ENCODE measurements at places on chromosomes 7 and 10.

DNA sequence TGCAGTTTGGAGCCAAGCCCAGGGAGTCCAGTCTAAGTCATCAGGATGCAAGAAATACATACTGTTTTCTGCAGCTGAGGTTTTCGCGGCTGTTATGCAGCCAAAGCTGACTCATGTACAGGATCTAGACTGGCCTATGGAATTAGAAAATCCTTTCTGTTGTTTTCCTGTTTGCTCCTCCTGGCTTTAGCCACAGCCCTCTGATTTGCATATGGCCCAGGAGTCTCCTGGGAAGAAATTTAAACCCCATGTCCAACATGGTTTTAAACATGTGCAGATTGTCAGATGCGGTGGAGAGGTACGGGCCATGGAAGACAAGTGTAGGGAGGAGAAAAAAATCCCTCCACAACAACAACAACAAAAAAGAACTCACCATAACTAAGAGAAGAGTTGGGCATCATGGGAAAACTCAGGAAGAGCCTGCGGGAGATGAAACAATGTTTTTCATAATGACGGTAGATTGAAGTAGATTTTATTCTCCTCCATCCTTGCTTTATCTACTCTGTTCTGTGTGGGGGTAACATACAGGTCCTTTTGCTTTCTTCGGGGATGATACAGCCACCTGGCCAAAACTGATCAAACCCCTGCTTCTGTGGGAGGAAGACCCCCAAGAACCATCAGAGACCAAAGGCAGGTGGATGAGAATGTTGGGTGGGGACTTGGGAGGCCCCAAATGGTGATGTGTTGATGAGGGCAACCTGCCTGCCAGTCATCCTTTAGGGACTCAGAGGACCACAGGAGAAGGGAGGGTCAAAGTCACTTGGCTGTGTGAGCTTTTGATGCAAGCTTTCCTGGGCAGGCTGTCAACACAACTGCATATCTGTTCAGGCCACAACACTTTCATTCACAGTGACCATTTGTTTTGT is 29.8 kb upstream of the GNA12 start:
- no peak for DNase-seq

- DNase-seq = no peak
Observed at GRCh38 chr10:73803680-73804286, 7.6 kb downstream of the NDST2 start.

GRCh38 chr10:62182595-62182994 is 86.0 kb downstream of the RTKN2 start:
- DNase-seq = no peak

DNA sequence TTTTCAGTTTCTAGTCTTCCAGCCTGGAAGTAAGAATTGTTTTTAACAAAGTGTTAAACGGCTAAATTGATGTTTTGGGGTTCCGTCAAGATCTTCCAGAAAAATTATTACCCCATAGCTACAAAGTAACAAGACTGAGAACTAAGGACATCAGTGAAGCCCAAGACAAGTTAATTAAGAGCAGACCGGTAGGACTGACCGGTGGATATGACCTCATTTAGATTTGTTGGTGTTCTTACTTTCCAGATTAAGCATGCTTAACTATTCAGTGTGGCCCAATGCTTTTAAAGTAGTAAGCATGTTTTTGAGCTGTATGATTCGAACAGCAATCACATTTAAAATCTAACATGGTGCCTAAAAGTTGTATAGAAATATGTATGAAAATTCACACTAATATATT is 73.1 kb upstream of the RPA3 start:
- no peak for DNase-seq

GRCh38 chr7:23247046-23247602 is 549 bp downstream of the GPNMB start:
- DNase-seq = no peak

GRCh38 chr10:61319386-61320256 is 133.6 kb downstream of the TMEM26 start:
- no peak for DNase-seq

DNA sequence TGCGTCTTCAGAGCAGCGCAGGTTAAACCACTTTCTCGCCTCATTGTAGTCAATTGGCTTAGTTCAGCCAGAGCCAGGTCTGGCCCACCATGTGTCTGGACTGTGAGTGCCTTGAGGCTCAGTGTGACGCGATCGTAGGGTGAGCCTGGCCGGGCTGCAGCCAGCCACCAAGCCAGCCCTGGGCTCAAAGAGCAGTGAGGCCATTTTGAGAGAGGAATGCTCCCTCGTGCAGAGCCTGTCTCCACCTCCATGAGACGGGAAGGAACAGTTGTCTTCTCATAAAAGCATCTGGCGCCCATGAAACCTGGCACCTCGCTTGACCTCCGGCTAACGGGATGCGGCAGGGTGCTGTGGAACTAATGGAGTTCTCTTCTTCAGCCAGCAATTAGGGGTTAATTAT is 34.5 kb downstream of the LHPP start:
- DNase-seq = no peak

- DNase-seq = no peak
Observed at GRCh38 chr10:514137-514671, 175.3 kb downstream of the DIP2C start.

- no peak for DNase-seq
Observed at GRCh38 chr7:157404845-157405481, 68.2 kb downstream of the DNAJB6 start.

GRCh38 chr10:80598951-80599350 is 61.2 kb downstream of the SH2D4B start:
- DNase-seq = no peak

DNA sequence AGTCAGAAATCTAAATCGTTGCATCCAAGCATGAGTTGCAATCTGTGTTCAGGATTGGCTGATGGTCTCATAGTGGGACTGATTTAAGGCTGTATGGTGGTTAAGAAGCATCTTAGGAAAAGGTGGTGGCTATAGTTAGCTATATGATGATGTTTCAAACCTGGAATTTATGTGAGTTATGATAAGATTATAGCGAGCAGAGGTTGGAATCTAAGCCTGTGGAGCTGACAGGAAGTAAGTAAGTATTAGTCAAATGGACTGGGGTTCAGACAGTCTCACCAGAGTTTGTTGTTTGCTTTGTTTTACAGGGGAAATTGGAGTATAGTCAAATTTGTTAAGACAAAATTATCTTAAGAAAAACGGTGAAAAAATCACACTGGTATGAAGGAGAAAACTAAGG is 56.7 kb downstream of the ANKRD7 start:
- DNase-seq = no peak

GRCh38 chr7:31123321-31123720 is 71.2 kb downstream of the ADCYAP1R1 start:
- DNase-seq = no peak
